ENCODE measurements at places on chromosomes 4 and X. TPM values are rescaled to one million over a fixed set of nuclear protein-coding genes. Genes with fewer than 3 reads are reported as not detected.

DNA sequence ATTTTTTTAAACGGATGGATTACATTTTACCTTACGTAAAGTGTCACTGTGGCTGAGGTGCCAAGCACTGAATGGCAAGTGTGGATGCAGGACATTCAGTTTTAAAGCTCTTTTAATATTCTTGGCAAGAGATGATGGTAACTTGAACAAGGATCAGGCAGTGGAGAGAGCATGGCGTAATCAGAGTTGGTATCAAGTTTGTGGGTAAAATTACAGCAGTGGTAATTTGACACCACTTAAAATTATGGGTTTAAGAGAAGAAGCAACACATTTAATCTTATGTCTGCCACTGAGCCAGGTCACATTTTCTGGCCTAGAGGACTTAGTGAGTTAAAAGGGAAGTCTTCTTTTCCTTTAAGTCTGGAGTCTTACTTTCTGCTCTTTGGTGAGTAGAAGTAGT lies 100.5 kb downstream of the NAA11 start:
- no peaks in the 10 kb centered on the region for H3K27me3 ChIP-seq
- H3K27ac ChIP-seq: no peak overlapping the region
- H3K36me3 ChIP-seq: no peaks in the 10 kb centered on the region
- DNase-seq: no peak

DNA sequence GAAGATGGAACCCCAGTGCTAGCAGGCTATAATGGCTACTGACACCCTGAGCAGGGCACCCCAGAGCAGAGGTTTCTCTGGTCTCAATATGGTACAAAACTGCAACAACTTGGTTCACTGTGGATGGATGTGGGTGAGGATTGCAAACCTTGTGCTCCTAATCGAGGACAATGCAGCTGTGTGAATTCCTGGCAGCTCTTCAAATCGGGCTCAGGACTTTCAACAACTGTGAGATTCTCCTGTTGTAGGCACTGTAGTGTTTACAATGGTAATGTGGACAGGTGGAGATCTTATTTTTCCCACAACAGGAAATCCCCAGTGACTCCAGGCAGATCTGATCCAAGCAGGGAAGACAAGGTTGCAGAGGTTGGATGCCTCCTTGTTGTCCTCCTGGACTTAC lies 101.5 kb downstream of the RCHY1 start:
- H3K4me3 ChIP-seq: no peak overlapping the region
- no peaks in the 10 kb centered on the region for H3K27me3 ChIP-seq
- no peaks in the 10 kb centered on the region for H3K36me3 ChIP-seq
- no peak for DNase-seq
- no peak overlapping the region for H3K27ac ChIP-seq
- no peaks in the 10 kb centered on the region for H3K4me1 ChIP-seq

DNA sequence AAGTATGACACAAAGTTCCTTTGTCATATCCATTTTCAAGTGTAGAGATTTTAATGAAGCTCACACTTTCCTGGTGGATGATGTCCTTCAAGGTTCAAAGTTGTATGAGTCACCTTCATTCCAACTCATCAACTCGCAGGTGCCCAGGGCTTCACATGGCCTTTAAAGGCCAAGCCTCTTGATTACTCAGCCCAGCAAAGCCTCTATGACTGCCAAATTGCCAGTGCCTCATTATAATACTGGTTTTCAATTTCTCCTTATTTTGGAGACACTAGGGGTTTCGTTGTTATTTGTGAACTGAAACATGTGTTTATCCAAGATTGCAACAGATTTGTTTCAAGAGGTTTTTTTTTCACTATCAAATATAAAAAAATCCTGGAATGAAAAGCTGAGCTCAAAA lies 45.9 kb upstream of the PPP3CA start:
- H3K4me3 ChIP-seq: no peak overlapping the region
- no peaks in the 10 kb centered on the region for H3K4me1 ChIP-seq

DNA sequence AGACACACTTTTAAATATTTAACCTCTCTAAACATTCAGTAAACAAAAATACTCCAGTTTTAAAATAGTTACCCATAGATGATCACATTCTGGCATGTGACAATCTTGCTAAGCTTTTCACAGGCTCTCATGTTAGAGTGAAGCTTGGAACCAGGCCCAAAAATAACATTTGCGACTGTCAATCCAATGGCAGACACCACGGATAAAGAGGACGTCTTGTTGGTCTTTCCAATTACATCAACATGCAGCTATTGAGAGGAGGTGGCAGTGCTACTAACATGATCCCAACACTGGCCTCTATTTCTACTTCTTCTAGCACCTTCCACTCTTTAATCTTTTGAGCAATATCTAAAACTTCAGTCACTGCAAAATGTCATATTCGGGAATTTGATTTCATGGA lies 970.8 kb upstream of the TENM3 start:
- H3K27me3 ChIP-seq: no peaks in the 10 kb centered on the region
- no peaks in the 10 kb centered on the region for H3K36me3 ChIP-seq
- DNase-seq: no peak
- no peak overlapping the region for H3K27ac ChIP-seq
- no peak overlapping the region for H3K4me3 ChIP-seq

GRCh38 chr4:128006592-128006991 lies 41.4 kb downstream of the ABHD18 start:
- H3K27ac ChIP-seq: no peak overlapping the region
- H3K27me3 ChIP-seq: no peaks in the 10 kb centered on the region
- H3K4me1 ChIP-seq: no peaks in the 10 kb centered on the region

Gene SSX4
- total RNA-seq: not detected

- H3K27ac ChIP-seq: no peak overlapping the region
- no peak overlapping the region for H3K4me3 ChIP-seq
- H3K27me3 ChIP-seq: no peaks in the 10 kb centered on the region
- no peaks in the 10 kb centered on the region for H3K4me1 ChIP-seq
- DNase-seq: no peak
These were observed 129.0 kb downstream of the PLS3 start for GRCh38 chrX:115689931-115690330.

- H3K27ac ChIP-seq: no peak overlapping the region
- no peaks in the 10 kb centered on the region for H3K27me3 ChIP-seq
- no peaks in the 10 kb centered on the region for H3K36me3 ChIP-seq
- no peak for DNase-seq
- H3K4me3 ChIP-seq: no peak overlapping the region
These were observed 20.8 kb upstream of the LRBA start for GRCh38 chr4:151035911-151036310.

Gene MAGEA10
- total RNA-seq: not detected

Gene FGFBP2
- total RNA-seq: not detected

GRCh38 chrX:131987252-131987651 lies 35.9 kb upstream of the STK26 start:
- H3K27ac ChIP-seq: no peak overlapping the region
- H3K36me3 ChIP-seq: no peaks in the 10 kb centered on the region

Gene FAM53A
- total RNA-seq: 8.3 TPM

GRCh38 chr4:40337523-40337922 lies 2.4 kb downstream of the CHRNA9 start:
- H3K27ac ChIP-seq: no peak overlapping the region
- no peaks in the 10 kb centered on the region for H3K36me3 ChIP-seq
- DNase-seq: no peak
- H3K4me1 ChIP-seq: no peaks in the 10 kb centered on the region
- no peaks in the 10 kb centered on the region for H3K27me3 ChIP-seq

Gene SPACA5B
- not detected for total RNA-seq

Gene MOSPD2
- 24.0 TPM for total RNA-seq

Gene PAGE5
- total RNA-seq: not detected

DNA sequence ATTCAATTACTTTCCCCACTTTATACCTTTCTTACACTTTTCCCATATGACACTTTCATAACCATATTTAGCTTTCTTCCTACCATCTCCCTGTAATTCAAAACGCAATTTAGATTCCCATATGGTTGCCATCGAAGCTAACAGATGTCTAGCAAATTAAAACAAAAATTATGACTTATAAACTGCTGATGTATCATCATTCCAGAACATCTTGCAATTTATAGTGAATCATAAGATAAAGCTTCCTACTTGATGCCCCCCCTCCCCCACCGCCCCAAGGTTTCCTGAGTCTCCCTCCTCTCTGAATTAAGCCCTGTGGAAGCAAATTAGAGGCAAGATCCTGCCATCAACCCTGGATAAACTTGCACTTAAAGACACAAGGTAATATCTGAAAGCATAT lies 5.4 kb downstream of the TSPAN5 start:
- H3K27ac ChIP-seq: no peak overlapping the region
- no peak overlapping the region for H3K4me3 ChIP-seq
- no peak for DNase-seq
- H3K27me3 ChIP-seq: no peaks in the 10 kb centered on the region

Gene MAGEA4
- total RNA-seq: not detected
